ENCODE measurements at places on chromosomes 1 and 21.

GRCh38 chr1:34645109-34645688 is 109.6 kb upstream of the GJB5 start:
- DNase-seq = no peak

DNA sequence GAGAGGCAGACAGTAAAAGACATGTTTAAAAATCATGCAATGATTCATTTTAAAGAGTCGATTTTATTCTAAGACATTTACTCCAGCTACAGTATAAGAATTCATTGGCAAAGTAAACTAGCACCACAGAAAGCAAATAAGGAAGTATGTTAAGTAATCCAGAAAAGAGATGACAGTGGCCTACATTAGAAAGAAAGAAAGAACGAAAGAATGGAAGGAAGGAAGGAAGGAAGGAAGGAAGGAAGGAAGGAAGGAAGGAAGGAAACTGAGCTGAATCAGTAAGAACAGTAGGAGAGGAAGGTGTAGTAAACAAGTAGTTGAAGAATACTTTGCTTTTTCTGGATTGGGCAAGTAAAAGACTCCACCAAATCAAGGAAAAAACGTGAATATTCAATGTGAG is 62.2 kb downstream of the ZZZ3 start:
- DNase-seq = no peak

DNA sequence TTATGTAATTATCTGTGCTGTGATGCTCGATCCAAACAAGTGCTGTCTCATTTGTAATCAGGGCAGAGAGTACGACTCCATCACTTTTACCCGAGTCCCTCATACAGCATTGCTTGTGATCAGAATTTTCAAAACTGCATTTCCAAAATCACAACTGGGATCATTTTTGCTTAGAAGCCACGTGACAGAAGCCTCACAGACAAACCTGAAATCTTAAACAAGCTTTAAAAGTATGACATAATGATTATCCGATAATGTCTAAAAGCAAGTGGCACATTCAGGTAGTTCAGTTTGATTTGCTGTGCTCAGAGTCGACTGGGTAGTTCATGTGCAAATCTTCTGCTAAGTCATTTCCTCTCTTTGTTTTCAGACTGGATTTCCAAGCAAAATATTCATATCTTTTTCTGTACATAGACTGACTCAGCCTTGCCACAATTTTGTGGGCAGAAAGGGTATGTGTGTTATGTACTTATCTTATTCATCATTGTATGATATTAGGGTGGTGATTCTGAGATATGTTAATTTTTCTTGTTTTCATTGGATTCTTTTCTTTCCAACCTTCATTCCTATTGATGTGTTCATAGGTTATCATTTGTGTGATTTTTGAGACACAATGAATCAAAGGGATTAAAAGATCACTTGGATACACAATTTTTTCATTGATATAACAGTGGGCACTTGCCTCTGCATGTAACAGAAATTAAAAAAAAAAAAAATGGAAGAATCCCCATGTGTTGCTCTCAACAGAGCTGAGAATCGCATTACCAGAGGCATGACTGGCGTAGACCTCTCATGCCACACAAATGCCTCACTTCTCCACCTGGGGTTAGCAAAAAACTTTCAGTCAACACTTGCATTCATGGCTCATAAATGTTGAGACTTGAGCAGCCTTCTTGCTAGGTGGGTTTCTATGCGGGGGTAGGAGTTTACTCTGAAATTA is 355.7 kb downstream of the LTN1 start:
- no peak for DNase-seq

DNA sequence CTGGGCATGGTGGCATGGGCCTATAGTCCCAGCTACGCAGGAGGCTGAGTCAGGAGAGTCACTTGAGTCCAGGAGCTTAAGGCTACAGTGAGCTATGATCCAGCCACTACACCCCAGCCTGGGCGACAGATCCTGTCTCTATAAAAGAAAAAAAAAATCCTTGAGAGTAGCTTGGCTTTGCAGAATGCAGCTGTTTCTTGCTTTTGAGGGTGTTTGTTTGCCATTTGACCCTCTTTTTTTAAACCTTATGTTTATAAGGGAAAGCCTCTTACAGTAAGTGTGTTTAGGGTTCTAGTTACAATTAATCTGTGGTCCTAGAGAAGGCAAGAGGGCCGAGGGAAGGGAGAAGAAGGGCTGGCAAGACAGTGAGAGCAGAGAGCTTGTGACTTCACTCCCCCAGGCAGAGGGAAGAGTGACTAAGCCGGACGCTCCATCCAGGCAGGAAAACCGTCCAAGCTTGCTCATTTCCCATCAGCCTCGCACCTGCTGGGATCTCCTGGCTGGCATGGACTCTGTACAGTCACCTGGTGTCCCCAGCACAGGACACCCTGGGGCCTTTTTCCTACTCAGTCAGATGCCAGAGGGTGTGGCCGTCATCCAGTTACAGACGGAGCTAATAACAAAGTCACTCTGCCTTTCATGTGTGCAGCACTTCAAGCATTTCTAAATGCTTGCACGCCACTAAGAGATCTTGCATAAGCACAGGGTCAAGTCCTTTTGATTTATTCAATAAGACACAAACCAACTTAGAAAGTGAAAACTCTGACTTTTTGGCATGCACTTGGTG is 55.5 kb upstream of the PSEN2 start:
- DNase-seq = peak; percentile 93

- no peak for DNase-seq
These were observed 891 bp downstream of the RPS6KA1 start for GRCh38 chr1:26530410-26530894.

- DNase-seq = no peak
These were observed 98.9 kb downstream of the TMEM53 start for GRCh38 chr1:44575396-44575795.

- peak; percentile 38 for DNase-seq
These were observed 21.9 kb downstream of the TSNAX start for GRCh38 chr1:231550448-231550781.

- no peak for DNase-seq
These were observed 690.6 kb upstream of the ZP4 start for GRCh38 chr1:238581332-238581731.

GRCh38 chr1:53992085-53992874 is 25.7 kb downstream of the LDLRAD1 start:
- no peak for DNase-seq

DNA sequence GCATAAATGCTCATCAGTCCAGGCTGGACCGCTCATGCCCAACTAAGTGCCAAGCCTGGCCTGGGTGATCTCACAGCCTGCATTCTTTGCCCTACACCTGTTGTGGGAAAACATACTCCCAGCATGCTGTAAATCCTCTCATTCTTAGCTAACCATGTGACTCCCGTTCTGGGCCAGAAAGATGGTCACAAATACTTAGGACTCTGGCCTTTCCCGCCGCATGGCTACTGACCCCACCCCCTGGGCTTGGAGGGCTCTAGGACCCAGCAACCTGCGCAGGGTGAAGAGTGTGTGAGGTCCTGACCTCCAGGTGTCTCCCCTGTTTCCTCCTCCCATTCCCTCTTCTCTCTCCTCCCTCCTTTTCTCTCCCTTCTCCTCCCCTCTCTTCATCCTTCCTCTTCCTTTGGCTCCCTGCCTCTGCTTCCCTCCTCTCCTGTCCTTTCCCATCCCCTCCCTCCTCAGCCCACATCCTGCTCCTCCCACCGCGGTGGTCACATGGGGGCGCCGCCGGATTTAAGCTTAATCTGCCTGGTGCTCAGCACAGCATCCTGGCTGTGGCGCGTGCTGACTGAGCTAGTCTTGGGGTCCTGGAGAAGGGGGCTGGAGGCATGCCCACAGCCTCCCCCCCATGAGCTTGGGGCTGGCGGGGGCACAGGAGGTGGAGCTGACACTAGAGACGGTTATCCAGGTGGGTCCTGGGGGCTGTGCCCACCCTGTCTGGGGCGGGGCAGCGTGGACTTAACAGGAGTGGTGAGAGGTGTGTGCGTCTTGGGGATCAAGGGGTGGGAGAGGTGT is at the start of gene CROCC:
TSS of gene CROCC (plus strand) at position 541 of the 795 bp plus-strand sequence. CDS start at position 629, 88 bp downstream.
- peak; percentile 69 for DNase-seq

DNA sequence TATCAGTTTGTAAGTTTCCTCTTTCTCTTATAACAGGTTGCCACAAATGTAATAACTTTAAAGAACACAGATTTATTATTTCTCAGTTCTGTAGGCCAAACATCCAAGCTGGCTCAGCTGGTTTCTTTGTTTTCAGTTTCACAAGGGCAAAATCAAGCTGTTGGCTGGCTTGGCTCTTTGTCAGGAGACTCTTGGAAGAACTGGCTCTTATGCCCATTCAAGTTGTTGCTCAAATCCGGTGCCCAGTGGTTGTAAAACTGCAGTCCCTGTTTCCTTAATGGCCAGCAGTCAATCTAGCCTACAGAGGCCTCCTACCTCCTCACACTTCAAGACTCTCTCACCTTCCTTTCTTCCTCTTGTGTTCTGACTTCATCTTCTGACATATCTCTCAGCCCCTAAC is 1171.0 kb downstream of the MRPL39 start:
- DNase-seq = no peak

GRCh38 chr1:168918860-168919741 is 187.4 kb upstream of the ATP1B1 start:
- DNase-seq = no peak

GRCh38 chr1:25204797-25205480 is 27.4 kb downstream of the SYF2 start:
- peak; percentile 47 for DNase-seq

DNA sequence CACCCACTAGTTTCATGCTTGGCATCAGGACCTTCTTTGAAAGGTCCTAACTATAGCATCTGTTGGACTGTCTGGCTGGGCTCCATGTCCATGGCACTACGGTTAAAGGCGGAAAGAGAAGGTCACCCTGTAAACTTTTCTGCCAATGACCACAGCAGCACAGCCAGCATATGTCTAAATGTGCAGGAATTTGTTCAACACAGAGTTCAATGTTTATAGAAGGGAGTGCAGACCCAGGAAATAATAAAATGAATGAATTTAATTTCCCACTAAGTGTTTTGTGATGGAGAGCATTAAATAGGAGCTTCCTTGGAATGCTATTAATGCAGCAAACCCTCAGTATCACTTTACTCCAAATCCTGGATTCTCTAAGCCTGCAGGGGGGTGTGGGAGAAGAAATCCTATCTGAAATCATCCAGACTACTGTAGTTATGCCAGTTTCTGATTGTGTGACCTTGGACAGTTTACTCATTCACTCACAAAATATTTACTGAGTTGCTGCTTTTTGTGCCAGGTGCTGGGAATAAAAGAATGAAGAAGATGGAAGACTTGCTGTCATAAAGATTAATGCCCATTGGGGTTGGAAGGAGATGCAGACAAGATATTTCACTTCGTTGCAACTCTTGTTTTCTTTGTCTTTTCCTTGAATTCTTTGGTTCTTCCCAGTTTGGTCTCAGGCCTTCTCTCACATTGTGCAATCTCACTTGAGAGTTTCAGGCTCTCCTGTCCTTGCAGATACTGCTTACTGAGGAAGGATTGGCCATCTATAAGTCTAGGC is 195.0 kb downstream of the ROR1 start:
- DNase-seq = no peak

DNA sequence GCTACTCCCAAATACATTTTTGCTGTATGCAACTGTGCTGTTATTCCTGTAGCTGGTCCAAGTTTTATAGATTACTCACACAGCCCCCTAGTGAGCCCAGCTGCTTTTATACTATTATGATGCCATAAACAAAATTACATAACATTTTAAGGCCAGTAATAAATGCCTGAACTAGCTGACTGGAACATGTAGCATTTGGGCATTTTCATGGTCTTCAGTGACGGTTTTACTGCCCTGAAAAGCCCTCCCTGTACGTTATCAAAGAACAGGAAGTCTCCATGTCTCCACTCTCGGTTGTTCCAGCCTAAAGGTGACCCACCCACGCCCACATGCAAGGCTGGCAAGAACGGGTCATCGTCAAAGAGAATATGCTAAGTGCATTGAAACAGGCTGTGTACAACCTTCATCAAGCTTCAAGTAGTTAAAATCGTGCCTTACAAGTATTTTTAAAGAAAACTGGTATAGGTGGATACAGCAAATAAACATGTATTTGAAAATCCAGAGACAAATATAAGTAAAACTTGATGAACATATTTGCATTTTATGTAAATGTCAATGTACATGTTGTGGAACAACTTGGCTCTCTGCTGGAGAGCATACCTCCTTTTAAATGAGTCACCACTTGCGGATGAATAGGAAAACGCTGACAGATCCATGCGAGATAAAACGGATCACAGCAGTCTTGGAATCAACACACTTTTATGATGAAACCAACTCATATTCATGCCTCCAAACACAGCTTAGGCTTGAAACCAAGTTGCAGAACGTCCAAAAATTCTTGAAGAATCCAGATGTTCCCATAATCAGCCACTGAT is 520.5 kb downstream of the SMYD3 start:
- DNase-seq = no peak

DNA sequence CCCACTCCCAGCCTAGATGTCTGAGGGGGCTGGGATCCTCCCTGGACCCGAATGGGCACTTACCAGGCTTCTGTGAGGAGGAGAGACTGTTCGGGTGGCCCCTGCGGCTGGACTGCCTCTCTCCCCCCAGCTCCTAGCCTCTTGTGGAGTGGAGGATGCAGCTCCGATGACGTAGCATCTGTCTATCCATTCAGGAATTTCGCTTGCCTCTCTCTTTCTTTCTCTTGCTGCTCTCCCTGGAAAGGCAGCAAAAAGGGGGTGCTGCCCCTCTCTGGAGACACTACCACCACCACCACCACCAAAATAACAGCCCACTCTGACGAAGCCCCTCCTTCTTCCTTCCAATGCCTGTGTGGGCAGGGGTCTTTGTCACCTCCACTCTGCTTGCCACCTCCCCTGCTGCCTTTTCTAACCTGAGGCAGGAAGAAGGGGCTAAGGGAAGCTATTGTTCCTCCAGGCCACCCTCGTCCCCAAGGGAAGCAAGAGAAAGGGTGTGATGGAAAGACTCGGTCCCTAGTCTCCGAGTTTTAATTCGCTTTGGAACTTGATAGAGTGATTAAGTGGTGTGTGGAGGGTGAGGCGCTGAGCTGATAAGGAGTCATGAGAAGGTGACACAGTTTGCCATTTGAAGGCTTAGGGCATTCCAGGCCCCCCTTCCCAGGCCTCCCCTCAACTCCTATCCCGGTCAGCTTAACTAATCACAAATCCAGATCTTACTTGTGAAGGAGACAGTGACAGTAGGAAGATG is 60.5 kb downstream of the RHBG start:
- peak; percentile 12 for DNase-seq

Measured in NCI-H524 (cell line).